ENCODE measurements at places on chromosomes 2 and 18.
A peak's percentile ranks its signal among the peaks of the same experiment; 100 is the strongest.

GRCh38 chr18:53070788-53071187, 730.8 kb downstream of the DCC start:
- DNase-seq, result no peak

DNA sequence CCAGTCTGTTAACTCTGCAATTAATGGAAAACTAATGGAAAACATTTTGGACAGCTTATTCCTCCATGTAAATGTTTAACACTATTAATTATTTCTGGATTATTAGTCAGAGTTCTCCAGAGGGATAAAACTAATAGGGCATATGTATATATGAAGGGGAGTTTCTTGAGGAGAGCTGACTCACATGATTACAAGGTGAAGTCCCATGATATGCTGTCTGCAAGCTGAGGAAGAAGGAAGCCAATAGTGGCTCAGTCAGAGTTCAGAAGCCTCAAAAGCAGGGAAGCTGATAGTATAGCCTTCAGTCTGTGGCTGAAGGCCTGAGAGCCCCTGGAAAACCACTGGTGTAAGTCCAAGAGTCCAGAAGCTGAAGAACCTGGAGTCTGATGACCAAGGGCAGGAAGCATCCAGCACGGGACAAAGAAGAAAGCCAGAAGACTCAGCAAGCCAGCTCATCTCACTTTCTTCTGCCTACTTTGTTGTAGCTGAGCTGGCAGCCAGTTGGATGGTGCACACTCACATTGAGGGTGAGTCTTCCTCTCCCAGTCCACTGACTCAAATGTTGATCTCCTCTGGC, 136.0 kb downstream of the PTH2R start:
- DNase-seq, result no peak

DNA sequence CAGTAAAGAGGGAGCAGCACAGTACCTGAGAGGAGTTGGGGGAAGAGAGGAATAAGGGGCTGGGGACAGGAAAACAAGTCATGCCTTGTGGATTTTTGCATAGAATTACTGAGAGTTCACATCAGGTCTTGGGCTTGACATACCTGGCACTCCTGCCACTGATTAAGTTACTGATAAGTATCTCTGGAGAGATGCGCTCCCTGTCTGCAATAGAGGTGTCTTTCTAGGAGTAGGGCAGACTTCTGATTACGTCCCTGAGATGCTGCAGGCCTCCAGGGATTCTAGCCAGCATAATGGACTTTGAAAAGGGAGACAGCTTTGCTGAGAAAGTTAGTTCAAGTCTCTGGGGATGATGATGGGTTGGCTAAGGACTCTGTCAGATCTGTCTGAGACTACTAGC, 69.4 kb downstream of the CHRNA1 start:
- DNase-seq, result no peak

GRCh38 chr18:13252686-13253410, 34.3 kb downstream of the LDLRAD4 start:
- DNase-seq, result no peak

DNA sequence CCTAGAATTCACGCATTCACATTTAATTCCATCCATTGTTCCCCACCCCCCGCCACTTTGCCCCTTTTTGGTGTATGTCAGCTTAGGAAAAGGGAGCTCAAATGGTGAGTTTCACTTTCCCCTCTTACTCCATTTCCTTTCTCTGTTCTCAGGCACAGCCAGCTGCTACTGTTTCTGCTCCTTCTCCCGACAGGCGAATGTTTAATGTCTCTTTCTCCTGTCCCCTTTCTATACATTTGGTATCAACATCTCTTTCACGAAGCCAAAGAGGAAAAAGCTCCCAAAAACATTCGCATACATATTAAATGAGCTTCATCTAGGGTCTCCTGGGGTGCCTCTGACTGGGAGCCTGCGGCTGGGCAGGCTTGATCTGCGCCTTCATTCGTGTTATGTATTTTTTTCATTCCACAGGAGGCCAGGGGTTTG, 124.2 kb upstream of the SATB2 start:
- DNase-seq, result no peak

DNA sequence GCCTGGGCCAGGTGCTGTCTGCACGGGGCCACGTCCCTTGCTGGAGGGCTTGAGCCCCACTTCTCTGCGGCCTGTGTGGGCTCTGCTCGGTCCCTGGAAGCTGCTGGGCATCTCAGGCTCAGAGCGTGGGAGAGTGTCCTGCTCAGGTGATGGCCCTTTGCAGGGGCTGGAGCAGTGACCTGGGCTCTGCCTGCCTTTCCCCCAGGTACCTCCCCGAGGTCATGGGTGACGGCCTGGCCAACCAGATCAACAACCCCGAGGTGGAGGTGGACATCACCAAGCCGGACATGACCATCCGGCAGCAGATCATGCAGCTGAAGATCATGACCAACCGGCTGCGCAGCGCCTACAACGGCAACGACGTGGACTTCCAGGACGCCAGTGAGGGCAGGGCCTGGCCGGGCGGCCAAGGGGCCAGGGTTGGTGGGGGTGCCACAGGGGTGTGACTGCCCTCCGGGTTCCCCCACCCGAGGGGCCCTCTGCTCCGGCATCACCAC, 29.9 kb downstream of the GPC1 start:
- peak; percentile 0 for DNase-seq

- no peak for DNase-seq
These were observed 73.5 kb downstream of the EPC2 start for GRCh38 chr2:148718039-148718438.

DNA sequence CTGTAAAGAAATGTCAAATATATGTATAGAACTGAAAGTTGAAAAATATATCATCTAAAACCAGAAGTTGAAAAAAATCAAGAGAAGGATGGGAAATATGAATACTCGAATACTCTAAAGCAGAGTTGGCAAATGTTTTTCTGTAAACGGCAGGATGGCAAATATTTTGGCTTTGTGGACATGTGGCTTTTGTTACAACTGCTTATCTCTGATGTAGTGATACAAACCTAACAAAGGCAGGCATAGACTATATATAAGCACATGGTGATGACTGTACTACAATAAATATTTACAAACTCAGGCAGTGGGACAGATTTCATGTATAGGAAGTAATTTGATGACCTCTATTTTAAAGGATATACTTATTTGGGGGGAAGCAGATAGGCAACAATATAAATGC, 224.6 kb upstream of the LRRTM4 start:
- DNase-seq, result no peak

- DNase-seq, result no peak
These were observed 38.4 kb downstream of the NPPC start for GRCh38 chr2:231887756-231888155.

DNA sequence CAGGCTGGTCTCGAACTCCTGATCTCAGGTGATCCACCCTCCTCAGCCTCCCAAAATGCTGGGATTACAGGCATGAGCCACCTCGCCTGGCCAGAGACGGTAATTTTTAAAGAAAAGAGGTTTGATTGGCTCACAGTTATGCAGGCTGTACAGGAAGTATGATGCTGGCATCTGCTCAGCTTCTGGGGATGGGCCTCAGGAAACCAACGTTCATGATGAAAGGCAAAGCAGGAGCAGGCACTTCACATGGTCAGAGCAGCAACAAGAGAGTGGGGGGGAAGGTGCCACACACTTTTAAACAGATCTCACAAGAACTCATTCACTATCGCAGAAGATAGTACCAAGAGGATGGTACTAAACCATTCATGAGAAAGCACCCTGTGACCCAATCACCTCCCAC, 38.0 kb upstream of the GPD2 start:
- no peak for DNase-seq

DNA sequence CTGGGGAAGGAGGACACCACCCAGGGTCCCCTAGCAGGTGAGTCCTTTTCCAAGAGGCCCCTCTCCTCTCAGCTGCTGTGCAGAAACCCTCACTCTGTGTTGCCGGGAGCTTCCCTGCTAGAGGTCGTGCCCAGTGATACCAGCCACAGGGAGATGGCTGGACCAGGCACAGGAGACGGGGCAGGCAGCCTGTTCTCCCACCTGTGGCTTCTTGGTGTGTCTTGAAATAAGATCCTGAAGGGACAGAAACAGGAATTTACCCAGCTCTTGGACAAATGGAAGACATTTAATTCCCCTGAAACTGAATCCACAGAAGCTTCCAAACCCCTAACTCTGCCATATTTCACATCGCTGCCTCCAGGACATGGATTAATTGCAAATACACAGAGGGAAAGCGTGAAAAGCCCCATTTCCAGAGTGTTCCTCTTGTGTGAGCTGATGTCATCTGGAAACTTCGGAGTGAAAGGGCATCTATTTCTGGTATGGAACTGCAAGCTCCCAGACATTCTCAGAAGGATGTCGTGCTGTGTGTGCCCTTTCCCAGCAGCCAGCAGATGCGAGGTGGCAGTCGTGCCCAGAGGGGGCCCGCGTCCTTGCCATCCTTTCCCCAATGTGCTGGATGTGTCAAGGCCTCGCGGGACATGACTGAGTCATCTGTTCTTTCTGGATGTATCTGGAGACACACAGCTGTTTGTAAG, 177.7 kb downstream of the SEPTIN10 start:
- no peak for DNase-seq

DNA sequence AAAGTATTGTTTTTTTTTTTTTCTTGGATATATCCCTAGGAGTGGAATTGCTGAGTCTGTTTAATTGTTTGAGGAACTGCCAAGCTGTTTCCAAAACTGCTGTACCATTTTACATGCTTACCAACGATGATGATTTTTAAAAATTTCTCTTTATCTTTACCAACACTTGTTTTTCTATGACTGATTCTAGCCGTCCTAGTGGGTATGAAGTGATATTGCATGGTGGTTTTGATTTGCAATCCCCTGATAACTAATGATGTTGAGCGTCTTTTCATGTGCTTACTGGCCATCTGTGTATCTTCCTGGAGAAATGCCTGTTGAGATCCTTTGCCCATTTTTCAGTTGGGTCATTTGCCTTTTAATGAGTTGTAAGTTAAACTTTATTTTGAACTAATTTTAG, 8.8 kb upstream of the AOX1 start:
- no peak for DNase-seq

DNA sequence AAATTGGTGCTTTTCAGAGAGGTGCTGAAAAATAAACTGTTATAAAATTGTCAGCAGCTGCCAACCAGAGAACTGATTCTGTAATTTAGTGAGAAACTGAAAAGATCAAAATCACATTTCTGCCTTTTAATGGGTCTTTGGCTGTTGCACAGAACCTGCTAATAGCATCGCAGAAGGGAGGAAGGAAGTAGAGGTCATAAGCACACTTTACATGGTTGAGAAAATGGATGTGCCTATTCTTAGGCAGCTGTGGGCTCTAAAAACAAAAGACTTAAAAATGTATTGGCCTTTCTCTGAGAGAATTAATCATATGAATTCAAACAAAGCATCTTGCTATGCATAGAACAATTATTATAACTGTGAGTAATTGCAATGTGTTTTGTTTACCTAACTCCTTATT, 1186.9 kb downstream of the DSC3 start:
- no peak for DNase-seq

DNA sequence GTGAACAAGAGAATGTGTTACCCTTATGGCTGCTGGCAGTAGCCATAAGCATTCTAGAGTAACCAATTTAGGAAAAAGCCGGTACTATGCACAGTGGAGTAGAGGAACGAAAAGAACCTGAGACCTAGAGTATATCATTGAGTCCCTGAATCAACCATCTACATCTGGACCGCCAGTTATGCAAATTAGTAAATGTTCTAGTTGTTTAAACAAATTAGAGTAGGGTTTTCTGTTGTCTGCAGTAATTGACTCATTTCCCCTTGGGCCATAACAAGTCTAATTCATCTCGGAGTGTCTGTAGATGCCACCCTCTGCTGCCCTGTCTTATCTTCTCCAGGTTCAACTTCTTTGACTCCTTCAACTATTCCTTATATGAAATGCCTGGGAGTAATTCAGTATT, 60.1 kb upstream of the CAPN13 start:
- DNase-seq, result no peak

GRCh38 chr18:79790996-79791972, 6.5 kb upstream of the KCNG2 start:
- no peak for DNase-seq

- no peak for DNase-seq
These were observed 108.7 kb downstream of the C18orf54 start for GRCh38 chr18:54466248-54467005.

GRCh38 chr2:36618381-36618780, 20.4 kb upstream of the FEZ2 start:
- no peak for DNase-seq

- DNase-seq, result no peak
These were observed 80.3 kb upstream of the TSPYL6 start for GRCh38 chr2:54336136-54336976.

GRCh38 chr2:193272011-193272410, 1077.3 kb upstream of the TMEFF2 start:
- no peak for DNase-seq

- DNase-seq, result no peak
These were observed 53.6 kb upstream of the GRHL1 start for GRCh38 chr2:9897846-9898245.

DNA sequence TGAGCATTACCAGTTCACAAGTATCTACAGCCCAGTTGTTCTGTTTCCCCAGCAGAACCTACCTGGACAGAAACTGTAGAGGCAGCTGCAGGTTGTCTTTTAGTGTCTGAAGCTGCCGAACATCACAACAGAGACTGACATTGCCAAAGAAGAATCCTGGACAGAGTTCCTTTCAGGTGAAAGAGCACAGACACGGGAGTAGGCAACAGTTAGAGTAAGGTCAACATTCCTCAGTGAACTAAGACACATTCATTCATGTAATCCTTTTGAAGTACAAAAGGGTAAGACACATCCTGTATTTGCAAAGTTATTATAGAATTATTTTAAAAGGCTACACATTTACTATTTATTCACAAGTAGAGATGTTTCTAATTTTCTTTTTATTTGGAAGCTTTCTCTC, 14.3 kb downstream of the NPC1 start:
- no peak for DNase-seq

- no peak for DNase-seq
These were observed 13.5 kb upstream of the GALNT13 start for GRCh38 chr2:153858250-153858649.

GRCh38 chr2:1219901-1220573, 193.2 kb upstream of the TPO start:
- no peak for DNase-seq

DNA sequence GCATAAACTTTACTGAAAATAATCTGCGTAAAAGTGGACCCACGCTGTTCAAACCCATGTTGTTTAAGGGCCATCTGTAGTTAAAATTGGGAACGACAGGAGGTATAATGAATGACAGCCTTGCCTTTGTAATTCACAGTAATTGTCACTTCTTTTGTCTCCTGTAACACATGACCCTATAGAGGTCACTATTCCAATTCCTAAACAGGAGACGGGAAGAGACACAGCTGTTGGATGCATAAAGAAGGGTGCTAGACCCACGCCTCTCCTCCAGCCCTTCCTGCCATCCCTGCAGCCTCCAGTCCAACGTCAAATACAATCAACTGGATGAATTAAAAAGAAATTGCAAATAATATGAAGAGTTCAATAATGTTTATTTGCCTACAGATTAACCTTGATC, 63.1 kb upstream of the NFATC1 start:
- no peak for DNase-seq

- no peak for DNase-seq
These were observed 20.0 kb downstream of the FOSL2 start for GRCh38 chr2:28412625-28413151.
